Head of caudate nucleus (tissue), 42 donors: ENCODE measurements at places on chromosomes 6 and 20.
A peak's percentile ranks its signal among the peaks of the same experiment; 100 is the strongest.

DNA sequence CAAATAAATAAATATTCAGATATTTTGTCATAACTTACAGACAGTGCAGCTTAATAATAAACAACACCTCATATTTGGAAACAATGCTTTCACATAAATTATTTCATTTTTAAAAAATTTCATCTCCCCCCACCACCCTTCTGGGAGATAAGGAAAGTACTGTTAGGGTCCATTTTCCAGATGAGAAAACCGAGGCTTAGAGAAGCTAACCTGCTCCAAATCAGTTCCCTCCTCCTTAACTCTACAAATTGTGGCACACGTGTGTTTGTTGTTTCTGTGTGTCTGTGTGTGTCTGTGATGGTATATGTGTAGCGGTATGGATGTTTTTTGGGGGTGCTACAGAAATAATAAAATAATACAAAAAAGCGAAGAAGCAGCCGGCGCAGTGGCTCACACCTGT lies 54.2 kb upstream of the NAA20 start:
- no peak for DNase-seq

GRCh38 chr20:49610691-49611538 lies 43.0 kb upstream of the PTGIS start:
- DNase-seq = peak; percentile 85

DNA sequence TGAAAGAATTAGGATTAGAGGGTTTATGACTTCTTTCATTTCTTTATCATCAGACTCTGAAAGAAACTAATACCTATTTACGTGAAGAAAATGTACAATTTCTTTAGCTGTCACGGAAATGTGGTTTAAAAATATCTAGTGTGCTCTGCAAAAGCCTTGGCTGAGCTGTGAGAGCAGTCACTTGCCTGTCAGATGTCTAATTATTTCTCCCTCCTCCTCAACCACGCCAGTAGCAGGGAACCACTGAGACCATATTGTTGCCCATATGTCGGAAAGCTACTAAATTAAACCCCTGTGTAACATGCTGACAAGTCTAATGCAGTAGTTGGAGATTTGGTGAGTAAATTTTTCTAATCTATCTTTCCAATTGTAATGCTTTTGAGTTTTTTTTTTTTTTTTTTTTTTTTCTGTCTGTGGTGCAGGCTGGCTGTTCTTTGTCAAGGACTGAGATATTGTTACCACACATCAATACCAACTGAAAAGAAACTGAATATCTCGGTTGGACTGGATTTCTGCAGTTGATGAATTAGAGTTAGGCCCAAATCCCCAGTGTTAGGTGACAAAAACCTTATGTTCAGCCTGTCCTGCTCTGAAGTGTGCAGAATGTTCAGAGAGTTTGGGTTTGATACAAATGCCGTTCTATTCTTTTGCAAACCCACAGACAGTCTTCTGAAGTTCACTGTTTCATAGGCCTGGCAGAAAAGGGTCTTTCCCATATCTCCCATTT lies 302.9 kb upstream of the SYNCRIP start:
- no peak for DNase-seq

DNA sequence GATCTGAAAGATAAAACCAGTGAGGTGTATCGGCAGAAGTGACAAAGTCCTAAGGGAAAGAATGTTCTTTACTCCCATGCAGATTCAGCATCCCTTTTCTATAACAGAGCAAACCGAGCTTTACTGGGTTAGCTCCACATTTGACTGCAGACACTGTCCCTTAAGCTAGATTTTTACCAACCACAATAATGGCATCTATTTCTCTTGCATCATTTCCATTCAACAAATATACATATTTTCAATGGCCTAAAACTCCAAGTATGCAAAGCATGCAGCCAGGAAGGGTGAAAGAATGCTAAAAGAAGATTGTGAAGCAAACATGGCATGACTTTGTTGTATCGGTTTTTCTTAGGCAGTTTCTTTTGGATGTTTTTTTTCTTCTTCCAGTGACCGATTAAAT lies 255.4 kb downstream of the OGFRL1 start:
- DNase-seq = no peak

DNA sequence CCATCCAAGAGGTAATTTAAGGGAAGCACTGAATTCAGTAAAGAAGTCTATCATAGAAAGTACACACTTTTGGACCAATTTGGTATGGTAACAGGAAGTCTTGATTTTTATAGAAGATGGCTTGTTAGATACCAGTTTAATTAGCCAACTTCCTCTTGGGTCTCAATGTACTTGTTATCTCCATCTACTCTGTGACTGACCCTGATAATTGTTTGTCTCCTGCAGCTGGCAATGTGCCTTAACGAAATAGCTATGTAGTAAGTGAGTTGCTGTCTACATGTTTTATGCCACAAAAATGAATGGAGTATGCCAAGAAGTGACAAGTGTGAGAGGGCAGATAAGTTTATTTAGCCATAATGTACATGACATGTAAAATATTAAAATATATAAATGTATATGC lies 410.5 kb upstream of the MAN1A1 start:
- DNase-seq = no peak

GRCh38 chr6:22333802-22334201 lies 37.0 kb upstream of the PRL start:
- DNase-seq = no peak

DNA sequence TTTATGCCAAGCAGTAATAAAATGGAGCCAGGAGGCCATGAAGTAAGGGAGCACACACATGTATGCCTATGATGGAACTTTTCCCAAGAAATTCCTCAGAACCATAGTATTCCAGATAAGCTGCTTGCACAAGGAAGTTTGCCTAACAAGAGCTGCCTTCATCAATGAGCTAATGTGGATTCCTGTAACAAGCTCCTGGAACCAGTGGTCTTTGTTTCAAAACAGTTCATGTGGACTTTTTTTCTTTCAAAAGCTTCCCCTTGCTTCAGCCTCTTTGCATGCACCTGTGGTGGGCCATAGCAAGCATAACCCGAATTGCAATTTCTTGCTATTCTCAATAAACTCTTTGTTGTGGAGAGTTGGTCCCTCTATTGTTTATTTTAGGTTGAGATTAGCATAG lies 359.6 kb downstream of the UTRN start:
- no peak for DNase-seq

DNA sequence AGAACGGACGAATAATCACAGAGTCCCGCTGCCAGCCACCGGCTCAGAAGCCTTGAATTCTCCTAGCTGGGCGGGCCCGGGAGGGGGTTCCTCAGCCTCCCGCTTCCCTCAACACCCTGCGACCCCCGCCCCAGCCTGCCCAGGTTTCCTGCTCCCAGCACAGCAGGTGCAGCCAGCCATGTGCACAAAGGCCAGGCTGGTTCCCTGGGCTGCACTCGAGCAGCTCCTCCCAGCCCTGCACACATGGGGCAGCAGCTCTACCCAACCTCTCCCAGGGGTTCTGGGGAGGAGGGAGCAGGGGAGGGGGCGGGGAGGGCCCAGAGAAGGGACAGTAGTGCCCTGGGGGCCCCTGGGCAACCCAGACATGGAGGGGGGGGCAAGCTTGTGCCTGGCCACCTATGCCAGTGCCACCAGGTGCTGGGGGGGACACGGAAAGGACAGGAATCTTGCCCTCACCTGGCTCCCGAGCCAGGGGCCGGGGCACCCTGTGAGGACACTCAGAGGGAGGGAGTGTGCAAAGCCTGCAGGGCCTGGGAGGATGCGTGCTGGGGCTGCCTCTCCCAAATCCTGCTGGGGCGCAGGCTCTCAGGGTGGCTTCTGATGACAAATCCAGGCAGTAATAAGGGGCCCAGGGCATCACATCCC lies 1.2 kb upstream of the NTSR1 start:
- DNase-seq = no peak

DNA sequence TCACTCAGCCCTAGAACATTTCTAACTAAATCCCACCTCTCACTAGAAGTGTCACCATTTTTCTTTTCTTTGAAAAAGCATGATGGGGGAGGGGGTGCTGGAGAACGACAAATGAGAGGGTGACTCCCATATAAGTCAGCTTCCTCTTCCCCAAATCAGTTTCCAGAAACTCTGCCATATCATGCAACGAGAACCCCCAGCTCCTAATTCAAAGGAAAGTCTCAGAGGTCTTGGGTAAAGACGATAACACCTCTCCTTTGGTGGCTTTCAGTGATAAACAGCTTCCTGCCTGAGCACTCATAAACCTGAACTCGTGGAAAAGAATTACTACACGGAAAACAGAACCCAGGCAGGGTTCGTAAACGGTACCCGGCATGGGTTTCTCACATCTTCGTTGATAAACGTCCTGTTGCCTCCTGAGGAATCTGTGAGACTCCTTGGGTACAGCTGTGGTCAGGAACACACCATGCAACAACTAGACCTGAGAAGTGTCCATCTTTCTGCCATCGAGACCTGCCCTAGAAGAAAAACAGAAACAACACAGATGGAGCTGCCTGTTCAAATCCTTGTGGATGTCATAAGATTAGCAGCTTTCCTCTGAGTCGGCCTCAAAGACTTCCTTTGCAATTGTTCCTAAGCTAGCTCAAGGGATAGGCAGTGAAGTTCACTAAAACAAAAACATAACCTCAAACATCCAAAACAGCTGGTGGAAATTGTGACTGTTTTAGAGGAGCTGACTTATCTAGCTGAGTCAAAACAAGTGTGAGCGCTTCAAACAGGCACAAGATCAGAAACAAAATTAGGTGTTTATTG lies 185.8 kb upstream of the PRDM1 start:
- DNase-seq = no peak

DNA sequence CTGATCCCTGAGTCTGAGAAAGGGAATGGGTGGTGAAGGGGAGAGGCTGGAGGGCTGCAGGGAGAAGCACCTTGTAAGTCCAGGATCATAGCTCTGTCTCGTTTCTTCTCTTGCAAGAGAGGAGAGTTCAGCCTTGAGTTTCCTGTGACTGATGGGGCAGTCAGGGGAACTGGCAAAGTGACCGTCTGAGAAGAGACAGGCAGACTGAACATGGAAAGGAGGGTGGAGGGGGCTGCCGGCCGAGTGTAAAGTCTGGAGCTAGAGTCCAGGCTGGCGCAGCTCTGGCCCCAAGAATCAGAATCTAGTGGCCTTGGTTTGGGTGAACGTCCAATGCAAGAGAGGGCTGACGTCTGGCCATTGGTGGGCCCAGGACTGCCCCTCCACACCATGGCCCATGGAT lies 72.5 kb downstream of the TCP11 start:
- no peak for DNase-seq

DNA sequence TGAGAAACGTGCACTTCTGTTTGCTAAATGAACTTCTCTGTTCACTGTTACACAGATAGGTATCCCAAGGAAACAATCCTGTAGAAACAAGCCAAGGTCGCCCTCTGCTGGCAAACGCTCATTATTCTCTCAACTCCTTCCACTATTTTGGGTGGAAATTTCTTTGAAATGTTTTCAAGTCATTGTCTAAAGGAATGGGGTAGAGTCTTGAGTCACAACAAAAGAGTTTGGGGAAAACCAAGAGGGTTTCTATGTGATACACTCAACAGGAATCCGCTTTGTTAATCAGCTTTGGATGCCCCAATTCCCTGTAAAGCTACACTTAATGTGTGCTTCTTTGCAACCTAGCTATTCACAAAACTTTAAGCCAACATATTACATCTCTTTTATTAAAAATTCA lies 4.6 kb upstream of the RAE1 start:
- DNase-seq = peak; percentile 90

DNA sequence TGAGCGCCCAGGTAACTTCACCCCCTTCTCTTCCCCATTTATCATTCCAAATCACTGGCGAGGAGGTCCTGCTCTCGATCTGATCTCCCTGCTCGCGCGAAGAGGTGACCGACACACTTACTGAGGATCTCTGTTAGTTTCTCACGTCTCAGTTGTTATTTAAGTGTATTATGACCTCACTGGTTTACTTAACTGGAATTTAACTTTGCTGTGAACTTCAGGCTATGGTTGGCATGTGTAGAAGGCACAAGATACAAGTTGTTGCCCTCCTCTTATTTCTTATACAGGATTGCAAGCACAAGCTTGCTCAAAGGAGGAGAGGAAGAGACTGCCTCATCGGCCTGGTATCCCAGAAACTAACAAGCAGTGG lies 1.2 kb downstream of the RNF217 start:
- DNase-seq = no peak

DNA sequence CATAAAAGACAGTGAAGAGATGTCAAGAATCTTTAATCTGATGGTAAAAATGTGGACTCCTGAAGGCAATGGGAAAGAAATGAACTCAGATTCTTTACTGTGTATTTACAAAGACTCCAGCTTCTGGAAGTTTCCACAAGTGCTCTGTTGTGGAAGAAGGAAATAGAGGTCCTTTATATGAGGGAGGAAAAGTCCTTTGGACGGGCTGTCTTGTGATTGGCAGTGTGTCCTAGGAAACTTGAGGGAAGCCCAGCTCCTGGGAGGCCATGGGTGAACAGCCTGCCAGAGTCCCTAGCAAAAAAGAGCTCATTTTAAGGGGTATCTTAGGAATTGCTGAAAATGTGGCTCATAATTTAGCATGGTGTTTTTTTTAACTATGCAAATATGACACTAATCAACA lies 92.0 kb downstream of the RNASET2 start:
- DNase-seq = no peak

GRCh38 chr6:104713982-104714381 lies 145.7 kb downstream of the HACE1 start:
- no peak for DNase-seq

GRCh38 chr20:31704225-31705119 lies 18.2 kb downstream of the BCL2L1 start:
- no peak for DNase-seq

DNA sequence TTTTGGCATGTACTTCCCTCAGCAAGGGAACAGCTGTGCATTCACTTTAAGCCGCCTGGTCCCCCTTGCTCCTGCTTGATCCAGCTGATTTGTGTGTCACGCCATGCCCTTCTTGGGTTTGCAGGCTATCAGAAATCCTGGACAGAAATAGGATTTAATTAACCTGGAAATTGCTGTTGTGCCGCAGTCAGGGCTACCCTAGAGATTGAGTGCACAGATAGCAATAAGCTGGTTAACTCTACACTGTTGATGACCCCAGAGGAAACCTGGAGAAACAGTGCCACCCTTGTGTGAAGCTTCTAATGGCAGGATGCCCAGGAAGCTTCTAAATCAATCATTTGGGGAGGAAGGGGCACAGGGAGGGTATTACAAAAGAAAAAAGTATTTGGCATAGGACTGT lies 199.0 kb downstream of the JARID2 start:
- DNase-seq = no peak

DNA sequence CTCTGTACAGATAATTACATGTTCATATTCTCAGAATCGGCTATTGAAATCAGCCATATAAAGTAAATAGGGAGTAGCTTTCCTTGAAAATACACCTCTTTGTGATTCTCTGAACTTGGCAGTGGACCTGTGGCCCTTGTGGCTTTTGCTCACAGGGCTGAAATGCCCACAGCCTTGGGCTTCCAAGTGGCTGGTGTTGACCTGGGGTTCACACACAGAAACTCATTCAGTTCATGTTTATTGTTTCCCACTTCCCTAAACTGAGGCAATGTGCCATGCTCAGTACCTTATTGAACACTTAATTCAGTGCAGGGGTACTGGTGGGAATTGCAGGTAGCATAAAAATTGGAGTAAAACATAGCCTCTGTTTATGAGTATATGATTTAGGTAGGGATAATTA lies 19.1 kb upstream of the TULP4 start:
- DNase-seq = no peak

- DNase-seq = no peak
These were observed 27.8 kb downstream of the PPP1R16B start for GRCh38 chr20:38833154-38833856.

- DNase-seq = no peak
These were observed 7.3 kb downstream of the TRDN start for GRCh38 chr6:123629258-123629941.

GRCh38 chr6:163427498-163428254 lies 13.2 kb downstream of the QKI start:
- DNase-seq = no peak
